ENCODE measurements at places on chromosomes 5 and 9. TPM values are rescaled to one million over a fixed set of nuclear protein-coding genes. Genes with fewer than 3 reads are reported as not detected.

DNA sequence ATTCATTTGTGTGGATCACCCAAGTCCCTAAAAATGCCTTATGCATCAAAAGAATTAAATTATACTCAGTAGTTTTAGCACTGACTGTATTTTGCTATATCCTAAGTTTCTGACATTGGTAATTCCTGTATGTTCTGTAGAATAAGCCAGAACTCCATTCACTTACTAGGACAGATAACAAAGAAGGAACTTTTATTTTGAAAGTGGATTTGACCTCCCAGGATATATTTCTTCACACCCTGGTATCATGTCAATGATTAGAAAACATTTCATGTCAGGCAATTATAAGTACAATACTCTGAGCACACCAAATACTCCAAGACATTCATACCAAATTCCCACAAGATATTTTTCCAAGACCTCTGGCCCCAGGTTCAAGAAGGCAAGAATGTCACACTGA is 28.7 kb upstream of the MYOT start:
- no peak for DNase-seq

GRCh38 chr9:111525056-111525977 is at the start of gene ZNF483:
TSS of gene ZNF483 (plus strand) at chr9:111525179. CDS start at chr9:111527396, 2,217 bp downstream.
- DNase-seq: peak; percentile 77

DNA sequence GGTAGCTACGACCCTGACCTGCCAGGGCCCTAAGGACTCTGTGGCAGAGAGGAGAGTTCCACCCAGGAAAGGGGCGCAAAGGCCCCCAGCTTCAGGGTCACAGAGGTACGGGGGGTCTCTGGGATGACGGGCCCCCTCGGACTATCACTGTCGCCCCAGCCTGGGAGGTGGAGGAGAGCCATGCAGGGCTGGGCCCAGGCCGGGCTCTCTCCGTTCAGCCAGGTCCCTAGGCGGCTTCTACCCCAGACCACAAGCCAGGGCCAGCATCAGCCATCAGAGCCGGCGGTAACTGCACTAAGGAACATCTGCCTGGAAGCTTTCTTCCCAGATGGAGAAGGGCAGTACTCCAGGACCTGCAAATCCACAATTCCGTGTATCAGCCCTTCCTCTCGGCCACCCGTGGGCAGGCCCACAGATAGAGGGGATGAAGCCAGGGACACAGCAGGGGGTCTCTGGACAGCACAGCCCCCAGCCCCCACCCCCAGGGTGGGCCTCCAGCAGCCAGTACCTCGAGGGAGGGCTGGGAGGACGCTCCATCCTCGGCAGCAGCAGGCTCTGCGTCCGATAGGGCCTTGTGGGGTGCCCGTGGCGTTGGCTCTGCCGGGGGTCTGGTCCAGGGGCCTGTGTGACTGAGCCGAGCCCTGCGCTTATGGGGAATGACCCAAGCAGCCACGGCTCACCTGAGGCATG is 38.4 kb downstream of the NACC2 start:
- DNase-seq: no peak

DNA sequence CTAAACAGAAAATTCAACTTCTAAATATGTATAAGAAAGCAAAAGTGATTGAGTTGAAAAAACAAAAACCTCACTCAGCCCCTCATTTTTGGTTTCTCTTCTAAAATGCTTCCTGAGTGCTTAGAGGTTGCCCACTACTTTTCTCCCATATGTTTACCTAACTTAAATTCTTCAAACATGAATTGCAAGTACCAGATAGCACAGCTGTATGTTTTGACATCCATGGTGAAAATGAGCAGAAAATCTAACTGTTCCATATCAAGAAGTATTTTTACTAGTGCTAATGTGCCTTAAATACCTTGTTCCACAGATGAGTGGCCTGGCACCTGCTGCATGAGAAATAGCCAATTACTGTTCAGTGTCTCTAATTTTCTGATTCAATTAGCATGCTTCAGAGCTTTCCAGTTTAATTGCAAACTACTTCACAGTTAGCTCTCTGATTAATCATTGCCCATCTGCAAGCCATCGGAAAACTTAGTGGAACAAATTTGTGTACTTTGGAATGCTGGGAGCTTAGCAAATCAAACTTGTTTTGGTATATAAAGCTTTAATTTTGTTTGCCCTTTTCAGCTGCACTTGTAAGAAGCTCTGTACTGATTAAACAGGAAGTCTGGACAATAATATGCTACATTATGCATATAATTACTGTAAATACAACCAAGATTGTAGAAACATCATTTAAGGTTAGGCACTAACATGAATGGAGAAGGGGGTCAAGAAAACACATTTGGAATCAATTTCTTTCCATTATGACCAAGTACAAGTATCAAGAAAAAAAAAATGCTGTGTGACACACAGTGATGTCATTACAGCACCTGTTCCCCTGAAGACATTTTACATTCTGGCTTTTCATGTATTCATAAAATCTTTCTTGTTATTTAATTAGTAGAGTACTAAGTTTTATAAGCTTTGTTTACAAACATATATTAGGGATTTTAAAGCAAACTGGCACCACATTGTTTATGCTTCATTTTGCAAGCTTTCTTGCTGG is 65.6 kb downstream of the POU5F2 start:
- no peak for DNase-seq

DNA sequence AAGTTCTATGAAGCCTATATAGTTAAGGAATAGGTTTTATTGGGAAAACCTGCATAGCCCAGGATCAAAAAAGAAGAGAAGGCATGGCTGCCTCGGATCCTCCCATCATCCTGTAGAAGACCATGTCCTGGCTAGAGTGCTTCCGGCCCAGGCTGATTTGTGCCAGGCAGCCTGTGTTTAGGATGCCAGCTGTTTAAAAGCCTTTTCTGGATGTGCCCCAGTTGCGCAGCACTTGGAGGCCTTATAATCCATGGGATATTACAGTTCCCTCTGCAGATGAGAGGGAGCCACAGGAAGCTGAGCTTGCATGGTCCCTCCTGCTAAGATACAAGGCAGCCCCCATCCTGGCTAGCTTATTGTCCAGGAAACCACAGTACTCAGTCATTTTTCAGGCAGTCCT is 97.9 kb downstream of the CHSY3 start:
- DNase-seq: no peak

GRCh38 chr5:145834554-145834916 is 607 bp downstream of the PRELID2 start:
- no peak for DNase-seq

GRCh38 chr9:132590318-132591182 is 8.1 kb downstream of the BARHL1 start:
- no peak for DNase-seq

- no peak for DNase-seq
Observed at GRCh38 chr5:67156976-67157583, 39.5 kb downstream of the CD180 start.

- no peak for DNase-seq
Observed at GRCh38 chr9:133551446-133551845, 16.9 kb downstream of the ADAMTSL2 start.

- DNase-seq: no peak
Observed at GRCh38 chr9:128497824-128498610, 6.5 kb upstream of the GLE1 start.

The ADGRV1 gene
- 12.6 TPM for polyA plus RNA-seq

The TAF11L10 gene
- polyA plus RNA-seq: not detected

The ISOC1 gene
- polyA plus RNA-seq: 30.7 TPM

The PDE6A gene
- 0.10 TPM for polyA plus RNA-seq

Data from left renal pelvis (tissue), 4 donors.